ENCODE measurements at places on chromosomes 4 and X.

GRCh38 chr4:54942721-54943120 lies 182.7 kb downstream of the KDR start:
- DNase-seq = no peak

DNA sequence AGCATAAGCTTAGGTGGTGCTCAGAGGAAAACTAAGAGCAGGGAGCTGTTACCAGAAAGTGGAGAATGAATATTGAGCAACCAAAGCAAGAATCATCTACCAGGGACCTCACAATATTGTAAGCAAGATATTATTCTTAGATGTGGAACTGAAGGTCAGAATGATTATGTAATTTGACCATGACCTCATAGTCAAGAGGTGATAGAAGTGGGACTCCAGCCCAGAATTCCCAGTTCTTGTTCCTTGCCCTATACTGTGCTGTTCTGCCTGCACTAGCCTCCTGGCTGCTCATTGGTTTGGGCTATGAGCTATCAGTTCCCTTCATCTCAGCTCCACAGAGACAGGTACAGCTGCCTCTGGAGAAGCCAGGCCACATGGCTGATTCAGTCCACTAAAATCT lies 229.4 kb downstream of the LDB2 start:
- DNase-seq = no peak

DNA sequence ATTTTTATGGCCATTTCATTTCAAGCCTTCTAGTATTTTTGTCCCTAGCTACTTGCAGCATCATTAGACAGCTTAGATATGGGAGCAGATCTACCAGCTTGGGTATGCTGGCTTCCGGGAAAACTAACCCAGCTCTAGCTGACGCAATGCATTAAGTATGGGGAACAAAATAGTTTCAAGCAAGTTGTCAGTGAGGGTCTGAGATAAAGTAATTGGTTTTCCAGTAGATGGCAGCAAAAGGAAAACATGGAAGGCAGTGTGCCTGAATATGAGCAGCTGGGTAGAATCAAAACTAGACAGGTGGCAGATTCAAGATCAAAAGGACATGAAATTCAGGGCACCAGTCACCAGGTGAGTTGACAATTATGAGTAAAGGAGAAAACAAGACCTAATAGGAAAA lies 340.9 kb upstream of the CTSO start:
- no peak for DNase-seq

- no peak for DNase-seq
These were observed 103.7 kb downstream of the ADRA2C start for GRCh38 chr4:3869661-3870566.
